Skin of body (tissue), 3 donors: ENCODE measurements at places on chromosomes 16 and 17.

GRCh38 chr17:78670850-78671725, 93.9 kb upstream of the DNAH17 start:
- DNase-seq = no peak

GRCh38 chr16:27985981-27986380, 77.5 kb downstream of the GSG1L start:
- no peak for DNase-seq

- DNase-seq = no peak
Observed at GRCh38 chr17:16913463-16913862, 58.5 kb downstream of the TNFRSF13B start.

DNA sequence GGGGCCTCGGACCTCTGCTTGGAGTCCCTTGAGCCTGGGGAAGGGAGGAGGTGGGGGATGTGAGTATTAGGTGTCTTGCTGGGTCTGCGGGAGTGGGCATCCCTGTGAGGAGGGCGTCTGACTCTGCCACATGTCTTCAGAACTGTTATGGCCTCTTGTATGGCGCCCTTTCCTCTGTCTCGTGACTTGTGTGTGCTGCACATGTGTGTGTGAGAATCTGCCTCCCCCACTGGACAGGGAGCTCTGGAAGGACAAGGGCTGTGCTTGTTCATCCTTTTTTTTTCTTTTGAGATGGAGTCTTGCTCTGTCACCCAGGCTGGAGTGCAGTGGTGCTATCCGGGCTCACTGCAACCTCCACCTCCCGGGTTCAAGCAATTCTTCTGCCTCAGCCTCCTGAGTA, 33.4 kb downstream of the ARHGAP23 start:
- no peak for DNase-seq

DNA sequence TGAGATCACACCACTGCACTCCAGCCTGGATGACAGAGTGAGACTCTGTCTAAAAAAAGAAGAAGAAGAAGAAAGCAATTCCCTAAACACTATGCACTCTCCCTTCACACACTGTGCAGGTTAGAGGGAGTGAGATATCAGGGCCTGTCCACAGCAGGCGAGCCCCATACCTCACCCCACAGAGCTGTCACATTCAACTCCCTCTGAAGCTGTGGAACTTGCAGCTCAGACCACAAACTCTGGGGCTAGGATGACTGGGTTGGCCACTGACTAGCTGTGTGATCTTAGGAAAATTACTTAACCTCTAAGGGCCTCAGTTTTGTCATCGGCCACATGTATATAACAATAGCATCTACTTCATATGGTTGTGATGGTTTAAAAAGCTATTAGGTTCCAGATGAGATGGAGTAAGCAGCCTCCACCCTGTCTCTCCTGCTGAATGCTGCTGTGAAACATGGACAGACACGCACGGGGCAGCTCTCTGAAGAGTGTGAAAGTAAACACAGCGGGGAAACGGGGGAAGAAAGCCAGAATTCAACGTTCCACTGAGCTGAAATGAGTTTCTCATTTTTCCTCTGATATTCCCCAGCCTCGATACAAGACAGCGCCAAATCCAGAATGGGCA, 13.6 kb upstream of the PYY start:
- DNase-seq = no peak

DNA sequence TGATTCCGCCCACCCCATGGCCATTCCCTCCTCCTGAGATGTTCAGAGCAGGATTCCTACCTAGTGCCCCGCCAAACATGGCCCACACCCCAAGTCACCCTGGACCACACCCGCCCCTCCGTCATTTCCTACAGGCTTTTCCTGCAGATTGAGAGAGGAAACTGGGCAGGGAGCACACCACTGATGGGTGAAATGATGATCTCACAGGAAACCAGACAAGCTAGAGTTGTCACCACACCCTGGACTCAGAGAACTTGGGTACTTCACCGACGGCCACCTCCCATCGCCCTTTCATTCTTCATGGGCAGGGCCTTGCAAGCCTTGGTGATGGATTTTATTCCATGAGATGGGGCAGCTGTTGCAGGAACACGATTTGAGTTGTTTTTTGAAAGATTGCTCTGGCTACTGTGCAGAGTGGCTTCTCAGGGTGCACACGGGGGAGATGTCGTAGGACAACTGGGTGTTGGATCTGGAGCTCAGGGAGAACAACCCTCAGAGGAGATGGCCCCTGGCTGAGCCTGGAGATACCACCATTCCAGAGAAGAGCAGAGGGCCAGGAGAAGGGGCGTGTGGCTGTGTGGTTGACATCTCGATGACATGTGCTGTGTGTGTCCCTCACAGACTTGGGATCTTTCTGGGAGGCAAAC, 7.4 kb upstream of the B9D1 start:
- no peak for DNase-seq

- DNase-seq = no peak
Observed at GRCh38 chr17:57032343-57032742, 52.7 kb upstream of the AKAP1 start.

GRCh38 chr16:84065536-84066132, 23.0 kb upstream of the SLC38A8 start:
- peak; percentile 30 for DNase-seq

DNA sequence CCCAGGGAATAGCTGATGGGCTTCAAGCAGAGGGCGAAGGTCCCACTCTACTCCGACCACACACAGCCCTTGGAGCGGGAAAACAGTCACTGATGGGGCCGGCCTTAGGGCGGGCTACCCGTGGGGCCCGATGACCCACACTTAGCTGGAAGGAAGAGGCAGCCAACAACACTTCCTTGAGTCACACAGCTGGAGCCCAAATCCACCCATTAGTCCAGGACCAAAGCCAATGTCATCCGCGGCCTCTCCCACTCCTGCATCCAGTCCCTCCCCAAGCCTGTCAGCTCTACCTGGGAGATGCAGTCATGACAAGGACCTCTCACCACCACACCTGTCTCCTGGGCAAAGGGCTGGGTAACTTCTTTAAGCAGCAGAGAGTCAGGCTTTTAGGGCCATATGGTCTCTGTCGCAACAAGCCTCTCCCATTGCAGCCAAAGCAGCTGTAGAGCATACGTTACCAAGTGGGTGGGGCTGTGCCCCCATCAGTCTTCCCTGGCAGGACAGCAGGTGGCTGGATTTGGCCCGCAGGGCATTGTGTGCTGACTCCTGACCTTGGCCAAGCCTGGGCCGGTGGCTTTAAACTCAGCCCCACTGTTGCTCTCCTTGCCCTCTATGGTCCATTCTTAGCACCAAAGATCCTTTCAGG, 110.7 kb downstream of the SOCS1 start:
- DNase-seq = no peak

- DNase-seq = peak; percentile 67
Observed at GRCh38 chr17:50186661-50187393, 14.6 kb downstream of the COL1A1 start.

DNA sequence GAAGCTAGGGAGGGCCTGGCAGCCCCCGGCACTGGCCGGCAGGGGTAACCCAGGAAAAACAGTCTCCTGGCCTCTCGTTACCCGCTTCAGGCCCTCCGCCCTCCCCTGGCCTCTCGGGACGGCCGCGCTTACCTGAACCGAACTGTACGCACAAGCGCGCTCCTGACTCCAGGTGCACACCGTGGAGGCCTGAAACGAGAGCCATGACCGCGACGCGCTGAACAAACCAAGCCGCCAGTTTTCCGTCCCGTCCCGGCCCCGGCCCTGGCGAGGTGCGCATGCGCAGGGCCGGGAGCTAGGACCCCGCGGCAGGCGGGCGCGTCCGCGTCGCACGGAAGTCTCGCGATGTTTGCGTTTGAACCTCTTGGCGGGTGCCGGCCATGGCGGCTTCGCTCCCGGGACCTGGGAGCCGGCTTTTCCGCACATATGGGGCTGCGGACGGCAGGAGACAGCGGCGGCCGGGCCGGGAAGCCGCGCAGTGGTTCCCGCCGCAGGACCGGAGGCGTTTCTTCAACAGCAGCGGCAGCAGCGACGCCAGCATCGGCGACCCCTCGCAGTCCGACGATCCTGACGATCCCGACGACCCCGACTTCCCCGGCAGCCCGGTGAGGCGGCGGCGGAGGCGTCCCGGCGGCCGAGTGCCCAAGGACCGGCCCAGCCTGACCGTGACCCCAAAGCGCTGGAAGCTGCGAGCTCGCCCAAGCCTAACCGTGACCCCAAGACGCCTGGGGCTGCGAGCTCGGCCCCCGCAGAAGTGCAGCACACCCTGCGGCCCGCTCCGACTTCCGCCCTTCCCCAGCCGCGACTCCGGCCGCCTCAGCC, at the start of gene HASPIN:
Gene HASPIN (plus strand): TSS at position 348 of the 822 bp plus-strand sequence. CDS start 33 bp downstream, at position 381.
- peak; percentile 85 for DNase-seq

DNA sequence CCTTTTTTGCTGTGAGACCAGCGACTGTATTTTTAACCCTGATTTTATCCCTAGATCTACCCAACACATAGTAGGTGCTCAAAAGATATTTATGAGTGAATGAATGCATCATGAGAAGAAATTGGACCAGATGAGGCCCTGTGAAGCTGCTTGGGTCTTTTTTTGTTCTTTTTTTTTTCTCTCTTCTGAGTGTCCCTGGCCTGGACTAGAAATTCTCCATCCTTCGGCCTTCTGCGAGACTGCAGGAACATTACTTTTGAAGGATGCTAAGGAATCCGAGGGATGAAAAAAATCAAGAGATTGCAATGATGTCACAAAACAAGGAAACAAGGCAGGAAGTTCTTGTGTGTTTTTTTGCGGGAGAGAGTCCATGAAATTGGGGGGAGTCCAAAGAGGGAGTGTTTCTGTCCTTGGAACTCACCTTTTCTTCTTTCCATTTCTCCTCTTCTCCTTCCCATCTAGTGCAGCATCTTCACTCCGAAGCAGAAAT, 560 bp upstream of the RUSF1 start:
- DNase-seq = peak; percentile 65

DNA sequence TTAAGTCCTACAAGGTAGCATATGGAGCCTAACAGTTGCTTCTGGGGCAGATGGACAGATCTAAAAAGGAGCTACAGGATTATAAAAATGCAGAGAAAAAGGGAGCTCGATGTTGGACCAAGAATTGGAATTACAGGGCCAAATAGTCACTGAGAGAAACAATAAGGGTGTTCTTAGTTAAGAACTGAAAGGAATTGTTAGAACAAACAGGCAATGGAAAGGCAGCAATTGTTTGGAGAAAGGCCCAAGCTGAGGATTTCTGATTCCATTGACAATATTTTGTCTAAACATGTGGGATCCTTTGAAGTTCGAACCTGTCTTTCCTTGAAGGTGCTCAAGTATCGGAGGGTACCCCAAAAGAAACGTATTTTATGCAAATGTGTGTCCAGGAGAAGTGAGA, 513.6 kb upstream of the CDH8 start:
- DNase-seq = no peak

DNA sequence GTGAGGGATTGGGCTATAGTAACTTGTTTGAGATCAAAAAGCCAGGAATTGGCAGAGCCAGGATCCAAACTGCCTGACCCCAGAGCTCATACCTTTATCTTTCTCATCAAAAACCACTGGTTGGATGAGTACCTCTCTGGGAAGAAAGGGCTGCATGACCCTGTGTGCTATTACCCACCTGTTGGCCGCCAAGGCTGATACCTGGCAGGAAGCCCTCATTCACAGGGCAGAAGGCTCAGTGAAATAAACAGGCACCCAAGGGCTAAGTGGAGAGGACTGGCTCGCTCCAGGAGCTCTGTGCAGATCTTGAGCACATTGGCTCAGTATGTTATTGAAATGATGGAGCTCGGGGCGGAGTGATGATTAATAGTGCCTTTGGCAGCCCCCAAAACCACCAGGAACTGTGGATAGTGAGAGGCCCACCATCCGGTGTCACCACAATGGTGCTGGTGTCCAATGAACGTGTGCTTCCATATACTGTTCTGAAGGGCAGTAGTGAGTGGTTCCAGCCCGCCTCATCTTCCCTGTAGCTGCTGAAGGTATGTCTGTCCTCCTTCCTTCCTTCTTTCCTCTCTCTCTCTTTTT, 197.6 kb downstream of the MSI2 start:
- no peak for DNase-seq

DNA sequence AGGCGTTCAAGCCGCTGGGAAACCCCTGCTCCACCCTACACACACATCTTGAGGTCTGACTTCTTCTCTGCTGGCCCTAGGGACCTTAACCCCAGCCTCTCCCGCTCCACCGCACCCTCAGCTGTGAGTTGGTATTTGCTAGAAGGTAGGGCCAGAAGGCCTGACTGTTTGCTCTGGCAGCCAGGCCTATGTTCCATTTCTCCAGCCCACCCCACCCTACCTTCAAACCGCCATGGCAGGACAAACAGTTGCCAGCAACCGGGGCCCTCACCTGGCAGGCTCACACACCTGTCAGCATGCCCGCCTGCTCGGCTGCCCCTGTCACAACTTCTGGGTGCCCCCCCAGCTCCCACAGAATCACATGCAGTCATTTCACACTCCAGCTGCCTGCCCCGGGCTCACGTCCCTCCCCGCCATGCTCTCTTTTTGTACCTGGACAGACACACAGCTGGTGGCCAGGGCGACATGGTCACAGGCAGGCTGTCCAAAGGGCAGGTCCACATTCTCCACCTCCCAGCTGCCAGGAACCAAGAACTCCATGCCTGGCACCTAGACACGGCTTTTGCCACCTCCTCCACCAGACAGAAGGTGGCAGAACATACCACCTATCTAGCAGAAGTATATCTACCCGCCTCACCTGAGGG, 2.6 kb upstream of the ATP2A3 start:
- DNase-seq = no peak

GRCh38 chr16:8398548-8398947, 191.8 kb downstream of the TMEM114 start:
- DNase-seq = no peak

- no peak for DNase-seq
Observed at GRCh38 chr16:17367036-17367435, 103.7 kb downstream of the XYLT1 start.

GRCh38 chr17:20852990-20853370, 189.8 kb downstream of the USP22 start:
- no peak for DNase-seq

DNA sequence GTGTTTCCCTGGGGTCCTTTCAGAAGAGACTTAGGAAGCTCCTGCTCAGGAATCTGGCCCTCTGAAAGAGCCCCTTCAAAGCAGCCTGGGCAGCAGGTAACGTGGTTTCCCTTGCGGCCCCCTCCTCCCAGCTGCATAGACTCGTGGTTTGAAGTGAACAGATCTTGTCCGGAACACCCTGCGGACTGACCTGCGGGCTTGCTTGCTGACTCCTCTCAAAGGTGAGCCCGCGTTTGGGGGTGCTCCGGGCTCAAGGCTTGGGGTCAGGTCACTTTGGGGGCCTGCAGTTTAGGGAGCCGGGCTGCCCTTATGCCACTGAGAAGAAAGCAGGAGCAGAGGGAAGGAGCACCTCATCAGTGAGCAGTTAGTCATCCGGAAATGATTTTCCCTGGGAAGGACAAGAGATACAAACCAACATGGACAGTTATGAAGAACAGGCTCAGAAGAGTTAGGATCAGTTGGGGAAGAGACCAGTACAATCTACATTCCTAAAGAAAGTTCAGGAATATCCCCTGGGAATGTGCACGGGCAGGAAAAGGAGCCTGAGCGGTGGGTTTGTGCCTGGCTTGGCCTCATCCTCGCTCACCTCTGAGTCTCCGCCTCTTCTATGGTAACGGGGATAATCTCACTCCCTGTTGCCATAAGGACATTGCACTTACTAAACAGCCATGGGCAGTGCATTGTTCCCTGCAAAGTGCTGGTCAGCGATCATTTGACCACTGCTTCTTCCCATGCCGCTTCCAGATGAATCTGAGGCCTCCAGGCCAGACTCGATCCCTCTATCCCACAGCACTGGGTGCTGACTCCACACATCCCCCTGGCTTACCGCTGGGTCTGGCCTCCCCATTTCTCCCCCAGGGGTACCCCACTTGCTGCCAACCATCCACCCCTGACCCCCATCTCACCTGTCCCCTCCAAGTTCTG, 10.0 kb downstream of the LDHD start:
- DNase-seq = no peak
